ENCODE measurements at places on chromosomes 5 and 9. TPM values are rescaled to one million over a fixed set of nuclear protein-coding genes. Genes with fewer than 3 reads are reported as not detected.

Gene GCNT1
- polyA plus RNA-seq = 4.2 TPM

Gene FGF1
- polyA plus RNA-seq = 0.34 TPM

Gene ZNF618
- polyA plus RNA-seq = 12.1 TPM

Gene OR13C9
- not detected for polyA plus RNA-seq

GRCh38 chr5:126460459-126460858 is 37.2 kb downstream of the GRAMD2B start:
- no peak for DNase-seq

- no peak for DNase-seq
Measured at GRCh38 chr9:133496861-133497842, 18.3 kb upstream of the SLC2A6 start.

DNA sequence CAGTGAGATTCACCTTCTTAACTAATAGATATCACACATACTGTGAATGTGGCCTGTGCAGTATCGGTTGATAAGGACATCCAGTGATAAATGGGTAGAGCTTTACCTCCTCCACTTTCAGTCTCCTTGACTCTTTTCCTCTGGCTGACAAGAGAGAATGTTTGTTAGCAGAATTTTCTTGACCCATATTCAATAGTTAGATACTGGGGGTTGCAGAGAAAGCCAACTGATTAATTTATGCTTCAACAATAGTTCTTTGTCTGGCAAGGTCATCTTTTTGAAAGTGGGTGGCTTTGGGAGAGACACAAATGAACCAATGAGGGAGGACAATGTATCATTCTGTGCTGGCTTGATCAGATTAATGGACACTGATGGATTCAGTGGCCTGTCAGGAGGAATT is 30.3 kb downstream of the TTC23L start:
- DNase-seq = no peak

DNA sequence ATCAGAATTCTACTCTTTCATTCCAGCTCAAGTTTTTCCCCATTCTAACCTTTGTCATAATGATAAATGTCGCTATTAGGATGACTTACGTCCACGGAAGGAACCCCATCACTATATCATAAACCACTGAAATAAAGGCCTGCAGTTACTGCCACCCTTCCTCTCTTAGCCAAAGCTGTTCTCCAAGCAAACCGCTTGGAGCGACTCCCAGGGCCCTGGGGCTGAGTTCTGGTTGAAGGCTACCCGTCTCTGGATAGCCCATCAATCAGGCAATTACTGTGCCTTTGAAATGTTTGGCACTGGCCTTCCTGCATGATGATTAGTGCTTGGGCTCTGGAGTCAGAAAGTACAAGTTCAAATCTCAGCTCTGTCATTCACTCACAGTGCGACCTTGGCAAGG is 386.0 kb downstream of the SPOCK1 start:
- no peak for DNase-seq

DNA sequence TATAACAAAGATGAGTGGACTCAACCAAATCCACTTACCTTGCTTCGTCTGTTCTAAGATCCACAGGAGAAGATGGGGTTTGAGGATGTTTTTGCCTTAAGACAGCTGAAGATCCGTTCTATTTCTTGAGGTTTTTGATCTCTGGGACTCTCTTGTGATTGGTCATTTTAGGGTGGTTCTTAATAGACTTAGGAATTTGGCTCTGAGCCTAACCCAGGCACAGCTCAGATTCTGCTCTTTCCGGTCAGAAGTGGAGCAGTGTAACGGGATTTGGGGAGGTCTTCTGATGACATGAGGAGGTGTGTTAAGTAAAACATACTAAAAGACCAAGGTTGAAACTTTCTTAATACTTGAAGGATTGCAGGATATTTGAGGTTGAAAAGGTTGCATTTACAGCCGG is 166.9 kb downstream of the DMRT2 start:
- no peak for DNase-seq

GRCh38 chr5:128572051-128572929 is 34.2 kb upstream of the FBN2 start:
- no peak for DNase-seq

- no peak for DNase-seq
Measured at GRCh38 chr5:78345485-78345884, 14.9 kb upstream of the SCAMP1 start.

- DNase-seq = no peak
Measured at GRCh38 chr5:180808461-180809000, 5.9 kb upstream of the MGAT1 start.

Measured in GM23338 (cell line).